Pericardium fibroblast (primary cell): ENCODE measurements at places on chromosomes 1 and 21. TPM values are rescaled to one million over a fixed set of nuclear protein-coding genes. Genes with fewer than 3 reads are reported as not detected.

The OR2T29 gene
- total RNA-seq = not detected in 2 replicates

The TFF1 gene
- total RNA-seq = not detected in 2 replicates

The ATP1A4 gene
- total RNA-seq = not detected in 2 replicates

The OPRD1 gene
- total RNA-seq = not detected in 2 replicates

The HEYL gene
- total RNA-seq = 0.85 and 1.1 TPM in 2 replicates

The CACNA1E gene
- not detected in 2 replicates for total RNA-seq

The RNF186 gene
- total RNA-seq = not detected in 2 replicates

The CCDC27 gene
- not detected in 2 replicates for total RNA-seq

The SIPA1L2 gene
- 2.6 and 18.0 TPM in 2 replicates for total RNA-seq

The PDPN gene
- 32.9 and 44.9 TPM in 2 replicates for total RNA-seq

The CRYAA gene
- total RNA-seq = not detected in 2 replicates

The ZMYND12 gene
- 1.5 and 3.8 TPM in 2 replicates for total RNA-seq
